ENCODE measurements at places on chromosomes 4 and X. TPM values are rescaled to one million over a fixed set of nuclear protein-coding genes. Genes with fewer than 3 reads are reported as not detected.

DNA sequence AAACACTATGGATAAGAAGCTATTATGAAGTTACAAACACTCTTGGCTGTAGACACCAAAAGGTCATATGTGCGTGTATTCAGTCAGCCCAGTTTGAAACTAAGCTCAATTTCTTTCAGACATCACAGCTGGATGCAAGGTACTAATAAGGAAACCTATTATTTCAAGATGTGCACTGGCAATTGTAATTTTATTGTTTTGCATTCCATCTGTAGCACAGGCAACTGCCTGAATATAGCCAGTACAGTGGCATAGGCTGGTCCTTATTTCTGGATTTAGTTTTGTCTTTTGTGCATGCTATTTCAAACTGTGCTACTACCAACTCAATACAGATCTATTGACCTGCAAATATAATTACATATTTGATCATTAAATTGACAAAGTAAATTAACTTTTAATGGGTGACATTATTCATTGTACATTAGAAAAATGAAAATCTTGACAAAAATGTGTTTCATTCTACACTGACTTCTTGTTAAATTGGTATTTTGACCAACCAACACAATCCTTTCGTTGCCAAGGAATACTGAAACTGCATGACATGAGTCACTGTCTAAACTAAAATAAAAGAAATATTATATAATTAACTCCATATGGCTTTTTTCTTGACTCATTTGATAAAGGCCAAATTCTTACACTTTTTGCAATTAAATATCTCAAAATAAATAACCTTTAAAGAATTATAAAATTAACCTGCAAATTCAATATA is 594.3 kb upstream of the ADGRL3 start:
- no peak for DNase-seq

DNA sequence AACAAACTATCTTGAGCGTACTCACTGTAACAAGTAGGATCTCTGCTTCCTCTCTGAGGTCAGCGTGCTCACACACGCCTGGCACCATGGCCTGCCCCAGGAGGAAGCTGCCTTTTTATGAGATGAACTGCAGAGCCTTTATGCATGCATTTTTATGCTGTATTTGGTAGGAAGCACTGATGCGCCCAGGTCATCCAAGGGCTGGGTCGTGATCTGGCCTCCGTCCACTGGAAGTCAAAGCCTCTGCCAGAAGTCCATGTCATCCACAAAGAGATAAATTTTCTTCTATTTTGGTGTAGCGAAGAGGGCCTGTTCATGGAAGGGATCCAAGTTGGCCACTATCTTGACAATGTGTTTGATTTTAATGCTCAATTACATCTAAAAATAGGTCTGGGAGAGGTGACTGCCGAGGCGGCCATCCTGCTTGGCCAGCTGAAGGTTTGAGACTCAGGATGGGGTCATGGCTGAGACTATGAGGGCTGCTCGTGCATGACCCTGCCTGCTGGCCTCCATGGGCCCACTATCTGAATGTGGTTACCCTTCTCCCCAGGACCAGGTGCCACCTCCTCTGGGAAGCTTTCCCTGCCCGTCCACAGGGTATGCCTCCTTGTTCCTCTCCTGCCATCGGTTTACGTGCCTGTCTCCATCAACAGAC is 50.3 kb downstream of the HTRA3 start:
- DNase-seq, result peak; percentile 12

DNA sequence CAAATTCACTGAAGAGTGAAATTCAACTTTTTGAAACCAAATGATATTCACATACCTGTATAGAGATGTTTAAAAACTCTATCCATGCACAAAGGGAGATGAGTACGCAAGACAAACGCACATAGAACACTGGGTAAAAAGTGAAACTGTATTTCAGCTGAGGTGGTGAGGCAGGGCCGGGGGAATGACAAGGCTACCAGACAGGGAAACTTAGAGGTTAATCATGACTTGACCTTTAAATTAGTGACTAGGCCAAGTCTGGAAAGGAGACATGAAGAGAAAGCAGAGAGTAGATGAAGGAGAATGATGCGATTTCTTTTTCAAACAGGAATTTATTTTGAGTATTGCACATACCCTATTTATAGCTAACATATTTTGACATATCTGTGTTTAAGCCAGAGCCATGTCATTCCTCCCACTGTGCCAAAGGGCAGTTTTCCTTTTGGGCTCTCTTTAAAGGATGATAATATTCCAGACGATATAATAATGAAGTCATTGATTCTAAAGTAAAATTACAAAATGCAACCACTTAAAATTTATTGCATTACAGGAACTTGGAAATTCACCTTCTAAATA is 49.4 kb downstream of the ARHGEF6 start:
- DNase-seq, result no peak

- no peak for DNase-seq
These were observed 505 bp upstream of the PKD2 start for GRCh38 chr4:88006956-88007303.

DNA sequence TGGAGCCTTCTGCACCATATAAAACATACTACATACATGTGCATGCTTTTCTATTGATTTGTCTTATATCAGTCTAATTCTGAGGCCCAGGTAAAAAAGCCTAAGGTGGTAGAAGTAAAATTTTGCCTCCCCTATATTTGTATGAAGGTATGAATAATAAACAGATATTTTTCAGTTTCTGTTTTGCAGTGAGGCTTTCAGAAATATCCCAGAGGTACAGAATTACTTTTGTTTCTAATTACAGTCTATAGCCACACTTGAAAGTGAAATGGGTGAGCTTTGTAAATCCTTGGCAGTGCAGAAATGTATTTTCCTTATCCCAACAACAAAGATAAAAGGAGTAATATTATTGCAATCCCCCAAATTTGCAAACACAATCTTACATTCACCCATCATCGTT is 59.5 kb downstream of the DDX60 start:
- no peak for DNase-seq

DNA sequence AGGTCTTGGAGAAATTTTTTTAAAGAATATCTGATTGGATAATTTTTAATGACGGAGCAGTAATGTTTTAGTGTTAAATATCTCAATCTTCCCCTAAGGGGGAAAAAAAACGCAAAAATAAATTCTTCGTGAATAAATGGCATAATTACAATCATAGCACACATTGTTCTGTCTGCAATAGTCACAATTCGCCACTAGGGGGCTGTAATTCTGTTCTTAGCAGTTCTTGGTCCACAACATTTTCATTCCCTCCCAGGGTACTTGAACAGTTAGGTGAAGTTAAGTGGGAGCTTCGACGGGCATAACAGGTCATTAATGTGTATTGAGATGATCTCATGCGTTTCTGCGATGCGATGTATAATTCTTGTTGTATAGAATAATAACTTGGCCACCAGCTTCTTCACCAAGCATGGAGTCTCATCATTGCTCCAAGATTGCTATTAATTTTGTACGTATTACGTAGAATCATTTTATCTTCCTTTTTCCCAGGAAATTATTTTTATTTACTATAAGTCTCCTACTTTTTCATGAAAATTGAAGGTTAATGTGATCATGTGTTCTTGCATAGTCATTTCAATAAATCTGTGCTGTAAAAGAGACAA is 27.2 kb downstream of the HTR2C start:
- DNase-seq, result peak; percentile 61

CT45A7 gene
- not detected for total RNA-seq

SYNPO2 gene
- total RNA-seq, result 0.17 TPM

DNA sequence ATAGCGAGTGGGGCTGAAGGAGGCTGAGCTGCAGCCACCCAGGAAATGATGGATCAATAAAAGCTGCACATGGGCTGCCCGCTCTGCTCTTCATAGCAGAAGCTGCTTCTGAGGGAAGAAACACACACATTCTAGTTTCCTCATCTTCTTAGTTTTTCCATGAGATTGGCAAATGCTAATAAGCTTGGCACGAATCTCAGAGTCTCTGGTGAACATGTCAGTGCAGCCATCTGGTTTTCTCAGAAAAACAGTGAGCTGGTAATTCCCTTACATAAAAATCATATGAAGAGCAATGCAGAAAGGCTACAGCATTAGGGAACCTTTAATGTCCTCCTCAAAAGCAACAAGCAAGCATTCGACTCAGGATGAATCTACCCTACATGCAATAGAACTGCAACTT is 69.9 kb downstream of the GATB start:
- DNase-seq, result no peak

All from dermis blood vessel endothelial cell (primary cell).